Cardiac septum (tissue), 1 donor: ENCODE measurements at places on chromosomes 2 and 18.

DNA sequence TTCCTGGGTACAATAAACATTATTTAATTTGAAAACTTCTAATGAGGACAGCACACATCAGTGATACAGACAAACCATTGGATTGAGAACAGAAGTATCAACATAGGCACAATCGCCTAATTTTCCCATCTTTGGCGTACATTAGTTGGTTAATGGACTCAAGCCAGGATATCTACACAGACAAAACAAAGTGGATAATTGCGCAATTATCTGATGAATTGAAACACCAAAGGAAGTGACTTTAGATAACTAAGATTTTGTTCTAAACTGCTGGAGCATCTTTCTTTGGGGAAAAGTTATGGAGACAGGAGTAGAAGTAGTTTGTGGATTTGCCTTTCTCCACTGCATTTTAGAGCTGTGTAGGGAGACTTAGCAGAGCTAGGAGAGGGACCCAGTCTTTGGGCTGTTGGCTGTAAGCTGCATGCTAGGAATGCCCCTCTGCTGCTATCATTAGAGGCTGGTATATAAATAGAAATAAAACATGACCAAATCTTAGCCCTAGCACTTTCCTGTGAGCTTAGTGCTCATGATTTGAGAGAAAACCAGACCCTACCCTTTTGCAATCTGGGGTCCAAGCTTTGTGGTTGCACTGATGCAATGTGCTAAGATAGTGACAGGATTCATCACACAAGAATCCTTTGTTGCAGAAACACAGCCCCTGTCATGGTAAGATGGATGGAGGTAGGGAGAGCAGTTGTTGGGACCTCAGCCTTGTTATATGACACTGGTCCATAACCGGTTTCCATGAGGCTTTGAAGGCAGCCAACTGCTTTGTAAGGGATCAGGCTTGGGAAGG, 264.5 kb upstream of the PIK3C3 start:
- DNase-seq = no peak

- DNase-seq = no peak
These were observed 32.2 kb downstream of the GPR75 start for GRCh38 chr2:53827398-53828175.

GRCh38 chr2:56918790-56919189, 735.0 kb downstream of the CCDC85A start:
- DNase-seq = no peak

DNA sequence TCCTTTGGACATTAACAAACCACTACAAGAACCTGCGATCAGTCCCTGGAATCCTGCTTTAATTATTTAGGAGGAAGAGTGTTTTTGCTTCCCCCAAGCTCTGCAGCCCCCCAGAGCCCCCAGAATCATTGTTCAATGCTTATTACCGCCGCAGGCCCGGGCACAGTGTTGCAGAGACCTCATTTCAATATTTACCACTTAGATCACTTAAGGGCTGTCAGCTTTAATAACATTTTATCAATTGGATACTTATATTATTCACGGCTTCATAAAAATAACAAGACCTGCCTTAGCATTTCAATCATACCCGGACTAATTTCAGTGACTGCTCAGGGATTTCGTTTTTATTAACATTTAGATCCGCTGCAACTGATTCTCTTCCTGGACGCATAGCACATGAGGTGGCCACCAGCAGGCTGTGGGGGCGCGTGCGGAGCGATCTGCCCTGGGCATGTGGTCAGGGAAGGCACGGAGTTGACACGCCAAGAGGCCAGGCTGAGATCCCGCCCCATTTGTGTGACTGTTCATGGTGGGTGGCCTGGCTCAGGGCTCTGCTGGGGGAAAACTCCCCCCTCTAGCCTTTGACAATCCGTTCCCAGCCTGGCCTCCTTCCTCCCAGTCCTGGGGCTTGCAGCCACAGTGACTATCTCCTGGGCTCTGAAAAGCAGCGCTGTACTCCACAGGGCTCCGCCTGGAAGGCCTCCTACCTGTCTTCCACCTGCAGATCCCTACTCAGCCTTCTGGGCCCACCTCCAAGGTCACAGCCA, 267.6 kb downstream of the SRBD1 start:
- DNase-seq = peak; percentile 24

DNA sequence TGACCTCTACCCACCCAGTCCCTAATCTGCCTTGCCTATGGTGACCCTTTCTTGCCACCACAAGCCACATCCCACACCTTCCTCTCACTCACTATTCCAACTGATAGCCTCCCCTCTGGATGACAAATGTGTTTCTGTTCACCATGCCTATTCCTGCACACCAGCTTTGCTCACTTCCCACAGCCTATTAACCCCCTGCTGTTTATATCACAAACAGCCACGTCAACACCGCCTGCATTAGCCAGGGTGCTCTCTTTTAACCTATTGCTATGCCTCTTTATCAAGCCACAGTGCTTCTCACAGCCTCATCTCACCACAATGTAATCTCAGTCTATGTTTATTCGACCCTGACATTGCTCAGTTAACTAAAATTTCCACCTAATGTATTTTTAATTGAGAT, 271.8 kb downstream of the SUCLG1 start:
- DNase-seq = no peak

DNA sequence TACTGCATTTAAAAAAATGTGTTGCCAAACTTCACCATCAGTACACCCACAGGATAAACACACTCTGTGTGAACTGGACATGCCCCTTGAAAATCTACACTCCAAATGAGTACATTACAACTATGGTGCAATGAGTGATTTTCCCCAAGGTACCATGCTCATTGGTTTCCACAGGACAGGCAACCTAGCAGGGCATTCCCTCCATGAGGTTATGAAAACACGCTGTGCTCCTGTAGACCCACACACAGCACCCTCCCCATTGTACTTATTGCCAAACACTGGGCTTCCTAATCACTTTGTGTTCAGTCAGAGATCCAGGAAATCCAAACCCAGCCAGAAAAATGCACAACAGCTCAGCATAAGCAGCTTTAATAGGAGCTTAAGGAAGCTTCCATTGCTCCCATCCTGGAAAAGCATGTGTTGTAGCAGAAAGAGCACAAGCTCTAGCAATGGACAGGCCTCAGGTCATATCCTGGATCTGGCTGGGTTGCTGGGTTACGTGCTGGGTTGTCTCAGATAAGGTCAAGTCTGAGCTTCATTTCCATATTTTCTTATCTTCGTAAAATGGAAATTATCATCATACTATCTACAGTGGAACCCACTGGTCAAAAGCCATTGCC, 20.8 kb upstream of the ATIC start:
- DNase-seq = no peak

- no peak for DNase-seq
These were observed 217.3 kb upstream of the HS6ST1 start for GRCh38 chr2:128535953-128536352.

DNA sequence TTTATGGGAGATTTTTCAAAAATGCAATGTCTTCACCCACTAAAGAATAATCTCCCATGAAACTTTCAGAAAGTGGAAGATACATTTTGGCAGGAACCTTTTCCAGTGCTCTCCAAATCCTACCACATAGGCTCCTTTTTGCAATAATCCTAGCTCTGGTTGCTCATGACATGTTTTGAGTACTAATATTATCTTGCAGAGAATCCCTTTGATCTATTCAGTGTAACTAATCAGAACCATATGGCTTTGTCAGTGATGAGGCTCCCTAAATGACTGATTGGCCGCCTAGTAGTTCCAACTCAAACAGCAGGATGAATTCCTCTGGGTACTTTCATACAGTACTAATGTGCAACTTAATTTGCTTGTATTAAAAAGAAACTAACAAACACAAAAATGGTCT, 544.0 kb upstream of the FAM98A start:
- no peak for DNase-seq

- no peak for DNase-seq
These were observed 87.9 kb downstream of the OSBPL6 start for GRCh38 chr2:178282075-178282815.

GRCh38 chr18:31077878-31078277, 24.3 kb downstream of the DSC2 start:
- DNase-seq = no peak

GRCh38 chr2:118907759-118908158, 34.2 kb upstream of the MARCO start:
- DNase-seq = no peak

DNA sequence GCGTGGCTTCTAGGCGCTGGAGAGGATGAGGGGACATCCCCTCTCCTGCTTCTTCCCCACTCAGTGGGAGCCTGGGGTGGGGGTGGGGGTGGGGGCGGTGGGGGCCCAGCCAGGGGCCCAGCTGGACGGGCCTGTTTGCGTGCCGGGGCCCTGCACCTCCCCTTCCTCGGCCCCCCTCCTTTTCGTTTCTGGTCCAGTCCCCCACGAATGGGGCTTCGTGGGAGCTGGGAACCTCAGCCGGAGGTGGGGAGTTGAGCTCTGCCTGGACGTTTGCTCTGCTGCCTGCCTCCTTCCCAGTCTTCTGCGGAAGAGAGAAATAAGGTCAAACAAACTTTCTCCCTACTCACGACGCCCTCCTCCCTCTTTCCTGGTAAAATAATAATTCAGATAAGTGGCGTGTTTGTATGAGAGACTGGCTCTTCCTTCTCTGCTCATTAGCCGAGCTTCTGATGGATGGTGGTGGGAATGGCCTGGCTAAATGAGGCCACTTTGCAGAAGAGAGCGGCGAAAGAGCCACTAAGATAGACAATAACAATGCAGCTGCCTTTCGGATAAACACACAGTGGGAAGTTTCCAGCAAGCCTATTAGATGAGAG, 782 bp downstream of the MTA3 start:
- no peak for DNase-seq

GRCh38 chr2:29443151-29443550, 327.9 kb downstream of the CLIP4 start:
- DNase-seq = no peak

DNA sequence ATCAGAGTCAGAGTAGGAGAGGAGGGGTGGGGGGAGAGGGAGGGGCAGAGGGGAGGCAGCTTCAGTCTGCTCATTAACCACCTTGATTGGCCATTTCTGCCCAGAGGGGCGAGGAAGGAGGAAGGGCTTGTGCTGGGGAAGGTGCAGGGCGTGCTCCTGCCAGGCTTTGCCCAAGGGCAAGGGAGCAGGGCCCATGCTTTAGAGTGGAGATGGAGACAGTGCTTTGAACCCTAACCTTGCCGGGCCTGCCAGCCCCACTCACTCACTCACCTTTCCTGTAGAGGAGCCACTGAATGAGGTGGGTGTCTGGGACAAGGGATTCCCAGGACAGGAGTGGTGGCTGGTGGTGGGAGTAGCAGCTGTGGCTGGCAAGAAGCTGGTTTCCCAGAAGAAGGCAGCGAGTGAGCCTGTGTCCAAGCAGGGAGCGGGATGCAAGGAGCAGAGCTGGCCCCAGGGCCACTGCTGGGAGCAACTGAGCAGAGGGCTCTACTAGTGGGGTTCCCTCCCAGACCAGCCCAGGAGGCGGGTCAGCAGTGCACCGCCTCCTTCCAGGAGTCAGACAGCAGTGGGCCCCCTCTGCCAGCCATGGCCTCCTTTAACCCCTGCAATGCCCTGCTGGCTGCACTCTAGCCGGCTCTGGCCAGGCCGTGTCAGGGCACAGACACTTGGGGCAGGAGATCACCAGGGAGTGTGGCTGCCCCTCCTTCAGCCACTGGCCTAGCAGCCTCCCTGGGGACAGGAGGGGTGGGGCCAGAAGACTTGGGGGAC, 3.6 kb upstream of the RUFY4 start:
- DNase-seq = no peak

GRCh38 chr2:215505044-215505786, 69.3 kb upstream of the FN1 start:
- no peak for DNase-seq

GRCh38 chr18:75113455-75113854, 95.5 kb downstream of the PTGR3 start:
- DNase-seq = no peak

DNA sequence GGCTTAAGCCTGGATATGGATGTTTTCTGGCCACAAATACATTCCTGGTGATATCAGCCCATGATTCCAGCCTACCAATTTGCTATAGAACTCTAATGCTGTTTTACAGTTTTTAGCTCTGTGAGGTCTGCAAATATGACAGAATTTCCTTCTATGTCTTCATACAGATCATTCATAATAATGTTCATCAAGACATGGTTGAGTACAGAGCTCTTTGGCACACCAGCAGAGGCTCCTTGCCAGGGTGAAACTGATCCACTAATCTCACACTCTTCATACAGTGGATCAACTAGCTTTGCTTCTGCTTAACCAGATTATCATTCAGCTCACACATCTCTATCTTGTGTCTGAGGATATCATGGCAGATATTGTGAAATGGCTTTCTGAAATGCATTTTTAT, 672.1 kb downstream of the STK39 start:
- DNase-seq = no peak

DNA sequence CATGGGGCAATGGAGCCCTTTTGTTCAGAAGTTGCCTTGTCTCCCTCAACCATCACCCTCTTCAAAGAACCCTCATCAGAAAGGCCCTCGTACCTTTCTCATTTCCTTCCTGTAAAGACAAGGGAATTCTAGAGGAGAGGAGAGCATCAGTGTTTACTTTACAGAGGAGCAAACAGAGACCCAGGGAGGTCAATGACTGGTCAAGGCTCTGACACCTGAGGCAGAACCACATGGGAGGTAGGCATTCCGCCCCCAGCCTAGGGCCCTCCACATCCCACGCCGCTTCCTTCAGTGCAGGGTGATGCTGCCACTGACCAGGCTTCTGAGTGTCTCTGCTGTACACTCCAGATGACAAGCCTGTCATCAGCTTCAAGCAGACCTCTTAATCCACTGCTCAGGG, 104.7 kb downstream of the NRP2 start:
- DNase-seq = no peak

DNA sequence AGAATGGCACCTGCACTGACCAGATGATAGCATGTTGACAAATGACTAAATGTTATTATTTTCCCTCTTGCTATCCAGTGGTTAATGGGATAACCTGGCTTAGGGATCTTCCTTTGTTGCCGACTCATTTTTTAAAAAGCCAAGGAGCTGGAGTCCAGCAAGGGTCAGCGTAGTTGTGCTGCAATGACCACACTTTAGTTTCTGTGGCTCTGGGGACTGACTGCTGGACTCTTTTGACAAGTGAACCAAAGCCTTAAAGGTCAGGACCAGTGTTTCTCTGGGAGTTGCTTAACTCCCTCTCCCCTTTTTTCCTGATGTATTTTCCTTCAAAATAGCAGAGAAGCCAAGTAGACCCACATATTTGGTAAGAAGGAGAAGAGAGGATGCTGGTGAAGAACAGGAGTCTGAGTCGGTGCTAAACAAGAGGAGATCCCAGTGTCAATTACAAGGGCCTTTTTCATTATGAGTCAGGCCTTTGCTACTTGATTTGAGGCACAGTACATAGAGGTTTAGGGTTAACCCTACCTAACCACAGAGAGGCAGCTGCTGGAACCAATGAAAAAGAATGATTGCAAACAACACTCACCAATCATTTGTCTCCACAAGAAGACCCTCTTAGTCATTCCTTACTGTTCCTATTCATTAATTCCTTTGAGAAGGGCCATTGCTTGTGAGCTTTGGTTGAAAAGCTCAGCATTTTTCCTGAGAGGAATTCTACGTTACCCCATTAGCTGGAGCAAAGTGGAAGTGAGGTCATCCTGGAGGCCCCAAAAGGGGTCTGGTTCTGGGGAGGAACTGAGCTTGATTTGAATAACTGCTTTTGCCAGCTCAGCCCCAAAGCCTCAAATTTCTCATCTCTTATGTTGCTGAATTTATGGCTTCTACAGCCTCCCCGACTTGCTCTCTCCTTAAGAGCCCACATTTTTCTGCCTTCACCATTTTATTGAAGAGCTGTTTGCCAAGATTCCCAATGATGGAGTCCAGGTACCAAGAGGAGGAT, 137.6 kb upstream of the HNMT start:
- no peak for DNase-seq
